Activated gamma-delta T cell treated with Interleukin-2 at 50 U/mL for 16 hours (primary cell): ENCODE measurements at places on chromosomes 16 and 17.

- DNase-seq = no peak
These were observed 4.3 kb downstream of the EVI2B start for GRCh38 chr17:31309556-31309955.

- no peak for DNase-seq
These were observed 64.3 kb downstream of the CENPV start for GRCh38 chr17:16288860-16289571.

GRCh38 chr17:72661116-72661944 lies 431.2 kb downstream of the SLC39A11 start:
- no peak for DNase-seq

DNA sequence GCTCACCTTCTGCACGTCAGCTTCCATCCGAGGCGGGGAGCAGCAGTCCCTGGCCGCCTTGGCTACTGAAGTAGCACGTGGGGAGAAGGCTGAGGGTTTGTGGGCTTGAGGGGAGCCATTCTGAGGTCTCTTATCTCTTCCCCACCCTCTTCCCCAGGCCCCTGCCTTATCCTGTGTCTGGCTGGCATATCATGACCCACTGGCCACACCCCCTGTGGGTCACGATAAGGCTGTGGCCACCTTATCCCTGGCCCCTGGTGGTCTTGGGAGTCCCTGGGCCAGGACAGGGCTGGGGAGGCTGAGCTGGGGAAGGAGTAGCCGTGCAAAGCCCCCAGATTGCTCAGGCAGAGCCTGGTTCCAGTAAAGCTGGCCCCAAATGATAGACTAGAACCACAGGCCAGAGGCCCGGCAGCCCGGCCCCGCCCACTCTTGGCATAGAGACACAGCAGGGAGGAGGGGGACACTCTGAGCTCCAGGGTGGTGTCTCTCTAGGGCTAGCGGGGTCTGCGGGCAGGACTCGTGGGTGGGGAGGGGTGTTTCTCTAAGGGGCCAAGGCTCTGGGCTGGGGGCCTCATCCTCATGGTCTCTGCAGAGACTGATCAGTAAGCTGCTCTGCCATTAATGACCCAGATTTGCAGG lies 7.6 kb downstream of the SPNS2 start:
- no peak for DNase-seq

- DNase-seq = no peak
These were observed 34.6 kb downstream of the LGALS9 start for GRCh38 chr17:27665549-27665948.

- no peak for DNase-seq
These were observed 20.8 kb downstream of the GOSR2 start for GRCh38 chr17:46943501-46944393.

- DNase-seq = no peak
These were observed 195.2 kb upstream of the KIF2B start for GRCh38 chr17:53627511-53627910.

DNA sequence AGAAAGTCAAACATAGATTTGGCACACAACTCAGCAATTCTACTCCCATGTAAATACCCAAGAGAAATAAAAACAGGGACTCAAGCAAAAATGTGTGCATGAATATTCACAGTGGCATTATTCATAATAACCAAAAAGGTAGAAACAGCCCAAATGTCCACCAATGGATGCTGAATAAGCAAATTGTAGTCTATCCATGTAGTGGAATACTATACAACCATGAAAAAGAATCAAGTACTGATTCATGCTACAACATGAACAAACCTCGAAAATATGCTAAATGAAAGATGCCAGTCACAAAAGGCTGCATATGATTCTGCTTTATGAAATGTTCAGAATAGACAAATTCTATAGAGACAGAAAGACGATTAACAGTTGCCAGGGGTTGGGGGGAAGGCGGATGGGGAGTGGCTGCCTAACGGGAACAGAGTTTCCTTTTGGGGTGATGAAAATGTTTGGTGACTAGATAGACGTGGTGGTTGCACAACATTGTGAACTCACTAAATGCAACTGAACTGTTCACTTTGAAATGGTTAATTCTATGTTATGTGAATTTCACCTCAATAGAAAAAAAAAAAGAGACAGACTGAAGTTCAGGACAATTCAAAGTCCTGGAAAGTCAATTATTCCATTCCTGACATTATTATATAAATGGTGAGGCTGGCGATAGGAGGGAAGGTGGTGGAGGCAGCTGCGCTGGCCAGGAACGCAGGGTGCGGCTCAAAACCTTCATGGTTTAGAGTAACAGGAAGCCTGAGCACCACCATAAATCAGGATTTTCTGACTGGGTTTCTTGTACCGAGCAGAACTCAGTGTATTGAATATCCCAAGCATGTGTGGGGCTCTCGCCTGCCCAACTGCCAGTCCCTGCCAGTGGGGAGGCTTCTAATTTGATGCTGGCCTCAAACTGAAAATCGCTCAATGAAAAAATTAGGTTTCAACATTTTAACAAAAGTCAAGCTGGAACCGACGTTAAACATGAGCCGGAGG lies 300.9 kb downstream of the C16orf95 start:
- DNase-seq = no peak

- no peak for DNase-seq
These were observed 24.8 kb upstream of the MAP3K14 start for GRCh38 chr17:45341533-45342158.

GRCh38 chr16:74757349-74757748 lies 17.3 kb downstream of the FA2H start:
- DNase-seq = no peak

GRCh38 chr16:50261707-50262235 lies 4.6 kb upstream of the ADCY7 start:
- DNase-seq = no peak

- DNase-seq = no peak
These were observed 226.4 kb upstream of the MON1B start for GRCh38 chr16:76964464-76965154.

- no peak for DNase-seq
These were observed 82.6 kb downstream of the CDK5R1 start for GRCh38 chr17:32569171-32570080.

GRCh38 chr16:31496670-31497069 lies 11.5 kb downstream of the RUSF1 start:
- no peak for DNase-seq

- no peak for DNase-seq
These were observed 17.5 kb downstream of the ENDOV start for GRCh38 chr17:80432350-80432955.

- no peak for DNase-seq
These were observed 54.3 kb upstream of the RBFOX3 start for GRCh38 chr17:79664930-79665737.

DNA sequence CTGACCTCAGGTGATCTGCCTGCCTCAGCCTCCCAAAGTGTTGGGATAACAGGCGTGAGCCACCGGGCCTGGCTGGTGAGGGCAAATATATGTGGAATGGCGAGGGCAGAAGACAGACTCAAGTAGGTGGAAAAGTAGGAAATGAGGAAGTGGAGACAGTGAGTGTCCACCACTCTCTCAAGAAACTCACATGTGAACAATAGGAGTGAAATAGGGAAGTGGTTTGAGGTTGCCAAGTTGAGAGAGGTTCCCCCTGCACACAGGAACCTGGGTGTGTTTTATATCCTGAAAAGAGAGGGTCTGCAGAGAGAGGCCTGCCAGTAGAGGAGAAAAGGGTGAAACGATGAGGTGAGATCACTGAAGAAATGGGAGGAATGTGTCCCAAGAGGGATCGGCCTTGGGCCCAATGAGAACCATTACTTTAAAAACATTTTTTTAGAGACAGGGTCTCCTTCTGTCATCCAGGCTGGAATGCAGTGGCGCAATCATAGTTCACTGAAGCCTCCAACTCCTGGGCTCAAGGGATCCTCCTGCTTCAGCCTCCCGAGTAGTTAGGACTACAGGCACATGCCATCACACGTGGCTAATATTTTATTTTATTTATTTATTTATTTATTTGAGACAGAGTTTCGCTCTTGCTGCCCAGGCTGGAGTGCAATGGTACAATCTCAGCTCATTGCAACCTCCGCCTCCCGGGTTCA lies 17.1 kb upstream of the CORO1A start:
- DNase-seq = no peak

DNA sequence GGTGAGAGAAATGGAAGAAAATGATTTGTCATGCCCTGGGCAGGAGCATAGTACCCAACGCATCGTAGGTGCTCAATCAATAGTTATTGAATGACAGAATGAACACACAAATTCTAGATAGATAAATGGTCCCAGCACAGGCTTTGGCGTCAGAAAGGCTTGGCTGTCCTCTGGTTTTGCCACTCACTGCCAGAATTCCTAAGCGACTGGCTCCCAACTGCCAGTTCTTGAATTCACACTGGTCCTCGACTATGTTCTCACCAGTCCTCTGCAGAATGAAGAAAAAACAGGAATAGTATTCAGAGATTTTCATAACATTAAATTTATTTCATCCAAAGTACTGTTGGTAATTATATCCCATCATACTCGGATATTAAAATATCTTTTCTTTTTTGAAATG lies 163.1 kb upstream of the NOL11 start:
- DNase-seq = no peak

- DNase-seq = no peak
These were observed 175.2 kb downstream of the KCNJ2 start for GRCh38 chr17:70344386-70345060.

DNA sequence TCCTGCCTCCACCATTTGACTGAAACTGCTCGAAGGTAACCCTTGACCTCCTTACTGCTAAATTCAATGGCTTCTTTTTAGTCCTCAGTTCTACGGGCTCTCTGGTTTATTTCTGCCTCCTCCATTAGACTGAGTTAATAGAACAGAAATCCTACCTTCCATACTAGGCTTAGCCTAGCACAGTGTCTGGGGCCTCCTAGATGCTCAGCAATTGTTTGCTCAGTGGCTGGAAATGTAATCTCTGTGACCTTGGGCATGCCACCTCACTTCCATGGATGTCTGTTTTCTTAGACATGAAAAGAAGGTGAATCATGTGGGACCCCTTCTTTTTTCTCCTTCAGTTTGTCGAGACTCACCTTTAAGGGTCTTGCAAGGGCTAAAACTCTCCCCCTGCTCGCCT lies 19.7 kb downstream of the NXPH3 start:
- no peak for DNase-seq

DNA sequence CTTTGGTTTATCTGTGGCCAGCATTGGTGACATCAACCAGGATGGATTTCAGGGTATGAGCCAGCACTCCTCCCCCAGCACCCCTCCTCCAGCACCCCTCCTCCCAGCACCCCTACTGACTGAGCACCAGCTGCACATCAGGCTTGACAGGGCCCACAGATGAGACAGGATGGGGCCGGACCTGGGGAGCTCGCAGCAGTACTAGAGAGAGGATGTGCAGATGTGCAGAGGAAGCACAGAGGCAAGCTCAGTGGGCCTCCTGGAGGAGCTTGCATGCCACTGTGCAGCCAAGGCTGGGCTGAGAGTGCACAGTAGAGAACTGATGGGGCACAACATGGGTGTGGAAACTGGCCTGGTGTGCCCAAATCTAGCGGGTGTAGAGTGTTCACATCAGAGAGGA lies 16.2 kb downstream of the ITGA3 start:
- no peak for DNase-seq

- no peak for DNase-seq
These were observed 36.6 kb downstream of the UBE2G1 start for GRCh38 chr17:4329838-4330237.

DNA sequence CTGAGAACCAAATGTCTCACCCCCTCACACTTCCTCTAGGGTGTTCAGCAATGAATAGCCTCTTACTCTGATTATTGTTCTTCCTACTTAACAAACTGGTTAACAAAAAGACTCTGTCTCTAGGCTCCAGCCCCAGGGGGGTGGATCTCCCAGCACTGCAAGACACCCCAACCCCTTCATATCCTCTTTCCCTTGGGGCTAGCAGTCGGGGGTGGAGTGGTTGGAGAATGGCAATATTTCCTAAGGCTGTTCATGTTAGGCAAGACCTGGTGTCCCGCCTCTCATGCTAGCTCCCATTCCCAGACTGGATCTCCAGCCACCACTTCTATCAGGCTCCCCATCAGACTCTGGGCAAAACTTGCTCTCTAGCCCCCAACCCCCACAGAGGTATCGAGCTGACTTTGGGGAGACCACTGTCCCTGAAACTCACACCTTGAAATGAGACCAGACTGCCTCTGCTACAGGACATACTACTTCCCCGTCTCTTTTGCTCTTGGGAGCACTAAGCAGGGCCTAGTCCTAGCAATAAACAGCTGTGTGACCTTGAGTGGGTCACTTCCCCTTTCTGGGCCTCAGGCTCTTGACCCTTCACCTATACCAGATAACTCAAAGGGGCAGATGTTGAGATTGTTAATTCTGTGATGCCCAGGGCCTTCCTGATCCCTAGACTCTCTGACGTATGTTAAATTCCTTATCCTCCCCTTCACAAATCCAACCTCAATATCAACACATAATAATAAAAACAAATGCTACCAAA lies 2.4 kb downstream of the SLC25A35 start:
- DNase-seq = no peak

DNA sequence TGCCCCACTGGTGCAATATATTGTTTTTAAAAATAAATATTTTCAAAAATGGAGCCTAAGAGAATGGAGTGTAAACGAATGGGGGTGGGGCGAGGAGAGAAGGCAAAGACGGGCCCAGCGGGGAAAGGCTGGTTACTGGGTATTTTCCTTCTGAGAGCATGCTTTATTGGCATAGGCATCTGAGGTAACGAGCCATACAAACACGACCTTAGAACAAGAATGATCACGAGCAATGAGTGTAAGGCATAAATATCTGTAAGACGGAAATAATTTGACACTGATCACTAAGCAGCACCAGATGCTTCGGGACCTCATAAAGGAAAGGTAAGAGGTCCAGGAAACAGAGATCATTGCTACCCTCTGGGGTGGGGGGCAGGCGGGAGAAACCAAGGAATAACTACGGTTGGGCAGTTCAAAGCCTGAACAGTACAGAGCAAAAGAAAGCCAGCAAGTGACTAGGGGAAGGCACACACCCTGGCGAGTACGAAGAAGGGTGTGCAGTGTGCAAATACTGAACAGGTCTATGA lies 959 bp downstream of the SSH2 start:
- DNase-seq = no peak

DNA sequence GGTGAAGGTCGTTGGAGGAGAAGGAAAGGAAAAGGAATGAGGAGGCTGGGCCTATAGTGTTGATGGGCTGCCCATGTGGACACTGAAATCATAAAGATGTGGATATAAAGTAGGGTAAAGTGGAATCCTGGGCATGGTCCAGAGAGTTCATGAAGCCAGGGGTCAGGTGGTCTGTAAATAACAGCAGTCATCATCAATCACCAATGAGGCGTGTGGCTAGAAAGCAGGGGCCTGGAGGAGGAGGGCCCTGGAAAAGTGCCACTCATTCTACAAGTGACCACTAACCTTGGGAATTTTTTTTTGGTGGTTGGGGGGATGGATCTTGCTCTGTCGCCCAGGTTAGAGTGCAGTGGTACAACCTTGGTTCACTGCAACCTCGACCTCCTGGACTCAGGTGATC lies 115.3 kb upstream of the NOL11 start:
- no peak for DNase-seq
